ENCODE measurements at places on chromosomes 5 and 9. TPM values are rescaled to one million over a fixed set of nuclear protein-coding genes. Genes with fewer than 3 reads are reported as not detected.

The OLFM1 gene
- total RNA-seq, result 75.5 TPM

The CYSTM1 gene
- total RNA-seq, result 2.7 TPM

The TSSK1B gene
- not detected for total RNA-seq

The SHB gene
- total RNA-seq, result 11.3 TPM

The FIBCD1 gene
- total RNA-seq, result 0.74 TPM

The SV2C gene
- 1.5 TPM for total RNA-seq

The CDH10 gene
- total RNA-seq, result 53.4 TPM

The EIF4E1B gene
- not detected for total RNA-seq

The DTWD2 gene
- total RNA-seq, result 9.6 TPM

The DND1 gene
- total RNA-seq, result 0.74 TPM

The LHX3 gene
- under 0.01 TPM for total RNA-seq

The SLC12A2 gene
- 56.5 TPM for total RNA-seq

The ZDHHC11B gene
- 3.9 TPM for total RNA-seq

The DEPDC1B gene
- 9.3 TPM for total RNA-seq

The TAF11L12 gene
- total RNA-seq, result not detected

The TMOD1 gene
- total RNA-seq, result 27.5 TPM

The TGFBI gene
- total RNA-seq, result 9.6 TPM

The BARX1 gene
- total RNA-seq, result not detected

The SPINK7 gene
- not detected for total RNA-seq

The GPR151 gene
- 0.25 TPM for total RNA-seq

The ECSCR gene
- total RNA-seq, result 3.4 TPM
